ENCODE measurements at places on chromosomes 2 and 18.

GRCh38 chr2:134446383-134447017 lies 192.6 kb downstream of the MGAT5 start:
- DNase-seq: no peak

DNA sequence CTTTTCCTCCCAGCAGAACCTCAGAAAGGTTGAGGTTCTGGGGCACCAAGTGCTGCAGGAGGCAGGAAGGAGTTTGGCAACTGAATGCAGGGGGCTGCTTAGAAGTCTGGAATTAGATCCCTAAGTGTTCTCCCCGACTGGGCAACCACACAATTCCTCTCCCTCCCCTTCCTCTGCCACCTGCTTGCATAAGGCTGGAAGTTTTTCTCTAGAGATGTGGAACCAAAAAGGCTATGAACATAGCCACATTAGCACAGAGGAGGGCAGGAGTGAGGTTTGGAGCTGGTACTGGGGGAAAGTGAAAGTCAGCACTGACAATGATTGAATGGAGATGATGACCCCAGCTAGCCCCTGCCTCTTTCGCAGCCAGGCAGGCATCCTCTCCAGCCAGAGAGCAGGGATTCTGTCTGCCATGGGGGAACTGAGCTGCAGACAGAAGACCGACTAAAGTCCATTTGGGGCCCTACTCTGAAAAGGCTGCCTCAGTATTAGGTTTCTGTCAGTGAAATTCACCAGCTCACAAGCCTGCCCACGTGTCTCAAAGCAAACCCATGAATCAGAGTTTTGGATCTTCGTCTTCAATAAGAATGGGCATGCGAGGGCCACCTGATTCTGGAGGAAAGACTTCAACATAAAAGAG lies 87.9 kb upstream of the ITGA6 start:
- DNase-seq: no peak

- no peak for DNase-seq
These were observed 21.0 kb upstream of the RBBP8 start for GRCh38 chr18:22912149-22912548.

- DNase-seq: no peak
These were observed 61.9 kb upstream of the ALPP start for GRCh38 chr2:232316461-232317330.

GRCh38 chr2:16141641-16141921 lies 201.2 kb downstream of the MYCN start:
- DNase-seq: no peak

- no peak for DNase-seq
These were observed 1620.0 kb downstream of the SUCLG1 start for GRCh38 chr2:82839036-82839435.

GRCh38 chr2:219182331-219183150 lies 4.5 kb downstream of the RETREG2 start:
- DNase-seq: no peak

DNA sequence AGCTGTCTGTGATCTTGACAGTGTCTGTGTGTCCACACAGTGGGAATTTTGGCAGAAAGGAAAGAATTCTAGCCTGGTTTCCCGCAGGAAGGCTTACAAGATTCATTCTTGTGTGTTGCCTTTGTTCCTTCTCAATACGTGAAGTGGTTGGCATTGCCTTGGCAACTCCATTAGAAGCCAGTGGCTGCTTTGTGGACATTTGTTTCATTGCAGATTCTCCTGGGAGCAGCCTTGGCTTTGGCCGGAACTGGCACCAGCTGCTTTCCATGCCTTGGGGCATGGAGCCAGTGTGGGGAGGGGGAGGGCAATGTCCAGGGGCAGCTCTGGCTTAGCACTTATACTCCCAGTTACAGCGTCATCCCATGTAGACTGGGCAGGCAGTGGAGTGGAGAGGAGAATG lies 39.4 kb downstream of the KIF5C start:
- no peak for DNase-seq

DNA sequence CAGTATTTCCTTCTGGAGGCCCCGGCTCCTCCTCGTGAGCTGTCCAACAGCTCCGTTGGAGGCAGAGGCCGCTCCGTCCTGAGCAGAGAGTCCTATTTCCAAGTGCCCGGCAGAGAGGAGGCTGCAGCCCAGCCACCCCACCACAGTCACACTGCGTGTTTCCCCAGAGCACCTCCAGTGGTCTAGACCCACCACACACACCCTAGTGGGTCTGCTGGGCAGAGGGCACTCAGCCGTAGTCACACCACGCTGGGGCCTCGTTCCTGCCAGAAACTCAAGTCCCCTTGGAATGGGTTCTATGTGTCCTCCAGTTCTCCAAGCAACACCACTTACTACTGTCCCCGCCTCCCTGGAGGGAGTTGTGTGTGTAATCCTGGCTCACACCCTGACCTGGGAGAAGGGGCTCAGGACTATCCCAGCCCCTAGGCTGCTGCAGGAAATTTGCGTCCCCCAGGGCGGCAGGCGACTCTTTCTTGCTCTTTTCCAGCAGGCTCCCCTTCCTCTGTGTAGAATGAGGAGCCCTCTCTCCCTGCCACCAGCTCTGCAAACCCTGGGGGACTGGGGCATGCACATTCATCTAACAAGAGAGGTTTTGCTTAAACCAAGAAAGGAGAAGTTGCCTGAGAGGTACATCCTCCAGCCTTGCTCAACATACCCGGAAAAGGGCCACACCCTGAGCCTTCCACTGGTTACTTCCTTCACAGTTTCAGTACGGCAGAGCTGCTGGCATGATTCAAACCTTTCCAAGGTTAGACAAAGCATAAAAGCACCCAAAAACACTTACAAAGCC lies 114.1 kb downstream of the NDUFA10 start:
- DNase-seq: no peak

DNA sequence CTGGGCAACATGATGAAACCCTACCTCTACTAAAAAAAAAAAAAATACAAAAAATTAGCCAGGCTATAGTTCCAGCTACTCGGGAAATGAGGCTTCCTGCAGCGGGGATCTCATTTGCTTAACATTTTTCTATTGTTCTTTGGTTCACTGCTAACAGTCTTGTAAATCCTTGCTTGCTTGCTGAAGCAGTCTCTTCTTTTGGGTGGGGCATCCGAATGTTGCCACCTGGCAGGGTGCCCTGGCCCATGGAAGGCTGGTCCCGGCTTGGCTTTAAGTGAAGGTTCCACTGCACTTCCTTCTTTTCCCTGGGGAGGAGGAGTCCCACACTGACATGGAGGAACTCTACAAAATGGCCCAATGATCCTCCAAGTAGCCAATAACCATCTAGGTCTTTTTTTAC lies 6.0 kb upstream of the ANKRD29 start:
- no peak for DNase-seq

DNA sequence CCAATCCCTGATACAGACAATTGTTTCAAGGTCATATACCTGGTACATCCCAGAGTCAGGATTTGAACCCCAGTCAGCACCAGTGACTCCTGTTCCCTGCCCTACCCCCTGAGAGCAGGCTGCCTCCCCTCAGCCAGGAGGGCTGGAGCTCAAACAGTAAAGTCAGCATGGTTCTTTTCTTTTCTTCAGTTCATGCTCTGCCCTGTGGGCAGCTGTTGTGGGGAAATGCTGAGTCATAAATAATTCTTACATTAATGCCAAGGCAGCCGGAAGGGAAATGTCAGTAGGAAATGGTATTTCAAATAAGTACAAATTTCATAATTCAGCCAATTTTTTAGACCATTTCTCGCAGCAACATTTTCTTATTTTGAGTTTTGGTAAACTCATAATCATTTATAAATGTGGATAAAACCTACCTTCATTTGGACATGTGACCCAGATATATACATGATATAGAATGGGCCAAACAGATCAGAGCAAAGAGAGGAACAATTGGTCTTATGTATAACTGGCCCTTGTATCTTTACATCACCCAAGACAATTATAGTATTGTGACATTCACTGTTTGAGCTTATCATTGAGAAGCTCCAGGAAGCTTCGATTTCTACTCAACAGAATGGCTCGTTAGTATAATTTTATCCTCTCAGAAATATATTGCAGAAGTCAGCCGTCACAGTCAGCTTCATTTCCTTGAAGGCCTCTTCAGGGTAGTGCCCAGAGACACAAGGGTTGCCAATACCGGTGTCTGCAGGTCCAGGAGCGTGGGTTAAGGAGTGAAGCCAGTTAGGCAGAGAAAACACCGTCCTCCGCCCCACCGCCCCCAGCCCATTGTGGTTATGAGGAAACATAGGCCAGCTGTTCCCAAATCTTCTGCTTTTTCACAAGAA lies 28.0 kb upstream of the SCYGR1 start:
- peak; percentile 68 for DNase-seq

DNA sequence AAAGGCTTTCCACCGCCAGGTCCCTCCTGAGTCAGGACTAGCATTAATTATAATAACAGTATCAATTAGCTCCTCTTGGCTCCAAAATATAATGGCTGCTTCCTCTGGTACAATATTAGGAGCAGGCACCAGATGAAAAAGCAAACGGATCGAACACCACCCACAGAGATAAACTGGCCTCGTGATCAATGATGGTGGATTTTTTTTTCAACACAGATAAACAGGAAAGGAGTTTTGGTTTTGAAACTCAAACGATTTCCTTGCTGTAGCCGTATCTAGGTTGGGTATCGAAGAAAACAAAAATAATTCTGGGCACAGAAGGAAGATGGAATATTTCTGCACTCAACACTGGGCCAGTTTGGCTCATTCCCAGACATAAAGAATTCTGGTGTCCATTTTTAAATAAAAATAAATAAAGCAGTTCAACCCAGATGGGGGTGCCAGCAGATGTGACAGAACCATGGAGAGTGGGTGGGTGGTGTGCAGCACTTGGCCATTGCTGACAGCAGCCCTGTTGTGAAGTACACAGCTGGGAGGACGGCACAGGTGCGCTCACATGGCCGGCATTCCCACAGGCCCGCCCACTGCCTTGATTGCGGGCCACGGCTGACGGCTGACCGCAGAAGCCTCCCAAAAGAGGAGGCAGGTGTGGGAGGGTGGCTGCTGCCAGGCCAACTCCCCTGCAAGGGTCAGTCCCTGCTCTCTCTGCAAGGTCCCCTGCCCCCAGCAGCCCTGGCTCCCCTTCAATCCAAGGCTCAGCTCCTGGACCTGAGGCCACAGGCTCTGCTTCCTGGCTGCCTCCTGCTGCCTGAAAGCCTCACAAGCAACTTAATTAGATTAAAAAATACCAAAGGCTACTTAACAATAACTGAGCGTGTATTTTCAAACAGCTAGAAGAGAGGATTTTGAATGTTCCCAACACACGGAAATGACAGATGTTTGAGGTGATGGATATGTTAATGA lies 351.9 kb upstream of the ID2 start:
- DNase-seq: no peak

GRCh38 chr18:76350134-76351025 lies 144.7 kb downstream of the ZNF516 start:
- DNase-seq: no peak

DNA sequence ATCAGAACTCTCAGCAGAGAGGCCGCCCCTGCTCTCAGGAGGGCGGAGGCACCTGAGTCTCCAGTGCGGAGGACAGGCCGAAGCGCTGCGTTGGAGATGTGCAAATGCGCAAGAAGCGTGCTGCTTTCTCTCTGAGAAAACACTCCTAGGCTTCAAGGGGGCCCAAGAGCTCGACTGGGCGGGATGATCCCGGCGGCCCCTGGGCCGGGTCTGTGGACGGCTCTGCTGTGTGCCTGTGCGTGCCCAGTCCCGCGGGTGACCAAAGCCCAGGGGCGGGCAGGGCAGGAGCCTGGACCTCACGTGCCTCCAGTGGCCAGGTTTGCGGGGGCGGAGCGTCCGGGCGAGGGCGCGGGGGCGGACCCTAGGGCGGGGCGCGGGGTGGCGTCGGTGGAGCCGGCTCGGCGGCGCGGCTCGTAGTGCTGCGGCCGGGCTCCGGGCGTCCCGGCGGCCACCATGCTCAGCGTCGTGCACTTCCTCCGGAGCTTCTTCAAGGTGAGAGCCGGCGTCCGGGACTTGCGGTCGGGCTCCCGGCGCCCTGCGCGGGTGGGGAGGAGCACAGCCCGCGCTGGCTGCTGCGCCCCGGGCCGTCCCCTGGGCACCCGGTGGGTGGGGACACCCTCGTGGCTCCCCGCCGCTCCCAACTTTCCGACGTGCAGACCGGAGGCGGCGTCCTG lies at the start of gene ARHGEF4:
Gene ARHGEF4, plus strand, starts transcription at position 414 of the 674 bp plus-strand sequence. Its CDS starts 40 bp downstream, at position 454.
- no peak for DNase-seq

DNA sequence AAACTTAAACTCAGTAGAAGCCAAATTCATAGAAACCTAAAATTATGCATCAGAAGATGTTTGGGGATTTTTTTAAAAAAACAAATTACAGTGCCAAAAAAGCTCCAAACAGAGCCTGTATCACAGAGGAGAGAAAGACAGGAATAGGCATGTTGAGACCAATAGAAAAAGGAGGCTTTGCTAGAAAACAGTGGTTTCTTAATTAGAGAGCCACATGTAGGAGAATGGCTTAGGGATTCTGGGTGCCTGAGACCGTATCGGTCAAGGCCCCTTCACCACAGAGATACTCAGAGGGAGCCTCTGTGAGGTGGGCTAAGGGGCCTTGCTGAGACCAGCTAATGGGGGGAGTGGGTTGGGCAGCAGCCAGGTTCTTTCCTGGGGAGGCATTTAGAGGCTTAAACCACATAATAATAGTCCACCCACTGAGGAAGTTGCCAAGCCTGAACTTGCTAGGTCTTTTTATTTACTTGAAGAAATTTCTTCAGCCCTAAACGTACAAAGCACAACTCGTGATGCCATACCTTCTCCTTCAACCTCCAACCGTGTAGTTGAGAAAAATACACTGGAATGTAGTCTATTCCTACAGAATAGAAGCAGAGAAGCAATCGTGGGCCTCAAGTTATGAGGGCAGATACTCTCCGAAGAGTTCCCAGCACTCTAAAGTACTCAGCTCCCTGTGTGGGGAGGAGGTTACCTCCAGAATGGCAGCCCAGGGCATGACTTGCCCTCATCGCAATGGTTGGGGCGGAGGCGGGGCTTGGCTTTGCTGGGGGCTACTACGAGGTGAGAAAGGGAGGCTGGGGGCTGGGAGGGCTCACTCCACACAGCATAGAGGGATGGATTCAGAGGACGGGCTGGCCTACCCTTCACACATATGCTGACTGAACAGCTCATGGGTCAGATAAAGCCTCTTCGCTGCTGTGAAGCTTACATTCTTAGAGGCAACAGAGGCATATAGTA lies 237.9 kb downstream of the TPGS2 start:
- DNase-seq: no peak

DNA sequence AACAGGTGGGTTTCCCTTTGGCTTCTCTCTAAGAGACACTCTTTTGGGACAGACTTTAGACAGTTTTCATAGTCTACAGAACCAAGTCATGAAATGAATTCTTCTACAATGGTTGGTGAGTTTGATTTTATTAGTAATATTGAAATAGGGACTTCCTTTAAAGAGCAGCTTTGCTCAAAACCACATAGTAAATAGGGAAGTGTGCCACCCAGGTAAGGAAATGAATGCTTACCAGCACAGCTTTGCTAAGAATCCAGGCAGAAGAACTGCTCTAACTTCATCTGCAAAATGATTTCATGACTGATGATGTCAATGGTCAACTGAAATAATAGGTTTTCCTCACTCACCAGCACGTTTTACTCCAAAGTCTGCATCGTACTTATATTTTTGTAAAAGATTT lies 89.2 kb downstream of the NYAP2 start:
- no peak for DNase-seq

DNA sequence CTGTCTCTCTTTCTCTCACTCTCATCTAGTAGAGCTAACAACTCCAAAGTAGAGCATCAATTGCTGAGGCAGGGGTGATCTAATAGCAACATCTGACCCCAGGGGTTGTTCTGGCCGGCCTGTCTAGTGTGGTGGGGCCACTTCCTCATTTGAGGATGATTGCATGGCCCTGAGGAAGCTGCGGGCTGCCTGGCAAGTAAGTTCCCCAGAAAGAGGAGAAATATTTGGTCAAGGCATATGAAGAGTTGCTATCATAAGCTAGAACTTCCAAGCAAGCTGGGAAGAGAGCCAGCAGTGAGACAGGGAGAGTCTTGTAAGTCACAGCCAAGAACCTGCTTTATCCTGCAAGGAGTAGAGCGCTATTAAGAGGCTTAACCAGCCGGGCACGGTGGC lies 50.8 kb upstream of the TMEM87B start:
- DNase-seq: no peak

Data from H4 (cell line).